Urinary bladder (tissue), 4 donors: ENCODE measurements at places on chromosomes 6 and 20. TPM values are rescaled to one million over a fixed set of nuclear protein-coding genes. Genes with fewer than 3 reads are reported as not detected.

The EXOC2 gene
- 11.8 TPM for polyA plus RNA-seq

The AFG1L gene
- polyA plus RNA-seq: 1.8 TPM

The GSTA2 gene
- polyA plus RNA-seq: not detected

The PKIB gene
- polyA plus RNA-seq: 0.60 TPM

The C6orf58 gene
- not detected for polyA plus RNA-seq

The OPRM1 gene
- polyA plus RNA-seq: 0.09 TPM

The TFAP2C gene
- polyA plus RNA-seq: 1.2 TPM

DNA sequence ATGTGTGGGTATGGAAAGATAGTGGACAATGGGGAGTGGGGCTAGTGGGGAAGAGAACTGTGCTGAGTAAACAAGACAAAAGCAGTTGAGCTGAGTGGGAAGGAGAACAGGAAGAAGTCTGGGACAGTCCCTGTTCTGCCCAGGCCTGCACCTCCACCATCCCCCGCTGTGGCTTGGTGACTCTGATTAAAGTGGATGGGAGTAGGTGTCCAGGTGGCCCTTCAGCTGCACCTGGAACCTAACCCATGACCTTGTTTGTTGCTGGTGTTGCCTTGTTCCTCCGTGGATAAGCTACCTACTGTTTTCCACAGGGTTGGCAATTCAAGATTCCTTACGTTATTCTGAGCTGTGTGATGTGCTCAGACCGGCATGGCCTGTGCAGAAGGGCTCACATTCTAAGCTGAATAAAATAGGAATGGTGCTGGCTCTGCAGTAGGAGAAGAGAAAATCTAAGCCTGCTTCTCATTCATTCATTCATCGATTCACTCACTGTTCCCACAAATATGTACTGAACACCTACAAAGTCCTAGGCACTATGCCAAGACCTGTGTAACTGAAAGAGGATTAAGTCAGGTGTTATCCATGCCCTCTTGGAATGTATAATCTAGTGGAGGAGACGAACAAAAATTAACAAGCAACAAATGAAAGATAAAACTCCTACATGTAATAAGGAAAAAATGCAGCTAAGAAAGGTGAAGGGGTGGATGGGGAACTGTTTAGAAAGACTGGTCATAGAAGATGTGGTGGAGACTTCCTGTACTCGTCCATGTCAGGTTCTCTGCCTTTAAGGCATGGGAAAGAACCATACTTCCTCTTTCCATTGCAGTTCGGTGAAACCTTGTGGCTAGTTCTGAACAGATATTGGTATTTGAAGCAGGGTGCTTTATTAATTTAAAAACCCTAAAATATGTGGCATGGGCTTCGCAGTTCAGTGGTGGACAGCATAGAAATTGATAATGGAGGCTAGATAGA, 10.1 kb upstream of the CALHM6 start:
- DNase-seq: no peak

- DNase-seq: no peak
Observed at GRCh38 chr20:59269411-59270025, 30.9 kb upstream of the EDN3 start.

- no peak for DNase-seq
Observed at GRCh38 chr6:47379328-47379727, 69.6 kb upstream of the TNFRSF21 start.

- no peak for DNase-seq
Observed at GRCh38 chr6:108581237-108581931, 20.7 kb downstream of the FOXO3 start.

GRCh38 chr20:31908424-31908823, 38.0 kb downstream of the TTLL9 start:
- no peak for DNase-seq

DNA sequence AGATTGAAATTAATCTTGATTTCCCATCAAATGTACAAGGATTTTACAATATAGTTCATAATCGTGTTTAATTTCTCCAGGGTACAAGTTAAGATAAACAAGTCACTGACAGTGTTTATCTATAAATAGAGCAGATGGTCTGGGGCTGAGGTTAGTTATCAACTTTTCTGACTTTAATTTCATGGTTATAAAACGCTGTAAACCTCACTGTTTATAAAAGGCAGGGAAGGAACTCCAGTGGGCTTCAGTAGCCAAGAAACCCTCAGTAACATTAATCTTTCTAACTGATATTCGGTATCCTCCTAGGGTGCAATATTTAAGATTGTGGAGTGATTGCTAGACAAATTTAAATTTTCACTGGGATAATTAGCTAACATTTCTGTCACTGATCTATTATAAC, 68.6 kb downstream of the GFRAL start:
- no peak for DNase-seq

DNA sequence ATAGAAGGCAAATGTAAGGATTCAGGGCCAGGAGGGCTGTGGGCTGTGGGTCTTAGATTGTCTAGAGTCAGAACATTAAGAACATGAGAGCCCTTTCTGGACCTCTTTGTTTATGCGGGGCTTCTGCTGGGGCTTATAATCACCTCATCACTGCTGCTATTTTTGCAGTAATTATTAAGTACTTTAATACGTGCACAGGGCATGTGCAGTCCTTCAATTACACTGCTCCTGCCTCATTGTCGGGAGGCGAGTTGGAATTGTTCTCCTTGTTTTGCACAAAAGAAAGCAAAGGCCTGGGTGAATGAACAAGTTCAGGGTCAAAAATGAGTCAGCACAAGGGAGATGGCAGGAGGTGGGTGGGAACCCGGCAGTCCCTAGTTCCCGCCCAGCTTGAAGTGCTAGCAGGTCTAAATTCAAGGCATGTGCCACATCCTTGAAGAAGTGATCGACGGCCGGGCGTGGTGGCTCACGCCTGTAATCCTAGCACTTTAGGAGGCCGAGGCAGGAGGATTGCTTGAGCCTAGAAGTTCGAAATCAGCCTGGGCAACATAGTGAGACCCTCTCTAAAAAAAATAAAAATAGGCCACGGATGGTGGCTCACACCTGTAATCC, 34.4 kb upstream of the PTPN1 start:
- no peak for DNase-seq

DNA sequence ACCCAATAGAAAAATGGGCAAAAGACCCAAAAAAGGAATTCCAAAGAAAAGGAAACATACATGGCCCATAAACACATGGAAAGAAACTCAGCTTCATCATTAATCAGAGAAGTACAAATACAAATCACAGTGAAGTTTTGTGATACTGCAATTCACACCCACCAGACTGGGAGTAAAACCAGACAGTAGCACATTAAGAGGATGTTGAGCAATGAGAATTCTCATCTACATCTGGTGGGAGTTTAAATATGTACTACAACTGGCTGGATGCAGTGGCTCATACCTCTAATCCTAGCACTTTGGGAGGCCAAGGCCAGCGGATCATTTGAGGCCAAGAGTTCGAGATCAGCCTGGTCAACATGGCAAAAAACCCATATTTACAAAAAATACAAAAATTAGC, 125.7 kb upstream of the PHACTR1 start:
- no peak for DNase-seq

- DNase-seq: no peak
Observed at GRCh38 chr6:119565893-119566292, 216.3 kb upstream of the MAN1A1 start.

- no peak for DNase-seq
Observed at GRCh38 chr6:373031-373430, 18.5 kb upstream of the IRF4 start.

GRCh38 chr6:159234102-159234553, 64.9 kb downstream of the FNDC1 start:
- no peak for DNase-seq

DNA sequence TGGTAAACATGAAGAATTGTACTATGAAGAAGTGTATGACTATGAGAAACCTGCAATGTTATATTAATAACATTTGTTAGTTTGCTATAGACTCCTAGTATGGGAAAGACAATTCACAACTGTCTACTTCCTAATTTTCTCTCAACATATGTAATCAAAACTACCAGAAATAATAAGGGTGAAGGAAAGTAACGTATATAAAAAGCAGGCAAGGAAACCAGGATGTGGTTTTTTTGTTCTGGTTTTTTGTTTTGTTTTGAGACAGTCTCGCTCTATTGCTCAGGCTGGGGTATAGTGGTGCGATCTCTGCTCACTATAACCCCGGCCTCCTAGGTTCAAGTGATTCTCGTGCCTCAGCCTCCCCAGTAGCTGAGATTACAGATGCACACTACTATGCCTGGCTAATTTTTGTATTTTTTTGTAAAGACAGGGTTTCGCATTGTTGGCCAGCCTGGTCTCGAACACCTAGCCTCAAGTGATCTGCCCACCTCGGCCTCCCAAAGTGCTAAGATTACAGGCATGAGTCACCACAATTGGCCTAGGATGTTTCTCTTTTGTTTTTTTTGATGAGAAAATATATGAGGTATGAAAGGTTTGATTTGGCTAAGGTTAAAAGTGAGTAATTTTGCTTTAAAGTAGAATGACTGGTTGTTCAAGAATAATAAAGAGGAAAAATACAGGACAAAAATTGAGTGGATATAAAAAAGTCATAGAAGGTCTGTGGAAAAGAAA, 83.1 kb downstream of the PTCHD4 start:
- DNase-seq: no peak

- no peak for DNase-seq
Observed at GRCh38 chr6:39217177-39217864, 12.0 kb downstream of the KCNK5 start.

- no peak for DNase-seq
Observed at GRCh38 chr6:11292091-11292490, 59.6 kb upstream of the NEDD9 start.

GRCh38 chr6:38688579-38689087, 14.3 kb downstream of the GLO1 start:
- DNase-seq: no peak

- no peak for DNase-seq
Observed at GRCh38 chr6:142055219-142055618, 77.5 kb upstream of the GJE1 start.

- DNase-seq: no peak
Observed at GRCh38 chr6:34423254-34423653, 2.6 kb downstream of the RPS10 start.

DNA sequence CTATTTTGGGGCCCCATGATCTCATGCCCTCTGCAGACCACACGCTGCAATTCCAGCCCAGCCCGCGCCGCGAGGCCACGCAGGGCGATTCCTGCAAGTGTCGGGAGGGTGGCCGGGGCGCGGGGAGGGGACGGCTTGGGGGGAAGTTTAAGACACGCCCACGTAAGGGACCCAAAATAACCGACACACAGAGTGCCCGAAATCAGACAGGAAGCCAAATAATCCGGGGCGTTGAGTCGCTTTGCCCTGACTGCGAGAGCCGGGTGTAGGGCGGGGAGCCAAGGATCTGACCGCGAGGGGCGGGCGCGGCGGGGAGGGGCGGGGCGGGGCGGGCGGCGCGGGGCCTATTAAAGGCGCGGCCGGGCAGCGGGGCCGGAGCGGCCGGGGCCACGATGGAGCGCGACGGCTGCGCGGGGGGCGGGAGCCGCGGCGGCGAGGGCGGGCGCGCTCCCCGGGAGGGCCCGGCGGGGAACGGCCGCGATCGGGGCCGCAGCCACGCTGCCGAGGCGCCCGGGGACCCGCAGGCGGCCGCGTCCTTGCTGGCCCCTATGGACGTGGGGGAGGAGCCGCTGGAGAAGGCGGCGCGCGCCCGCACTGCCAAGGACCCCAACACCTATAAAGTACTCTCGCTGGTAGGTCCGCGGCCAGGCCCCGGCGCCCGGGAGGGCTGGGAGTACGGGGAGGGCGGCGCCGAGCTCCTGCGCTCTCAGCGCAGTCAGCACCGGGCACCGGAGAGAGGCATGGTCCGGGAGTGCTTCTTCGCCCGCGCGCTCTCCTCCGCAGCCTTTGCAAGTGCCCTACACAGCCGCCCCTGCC, at the start of gene ENPP1:
Gene ENPP1, plus strand, starts transcription at position 377 of the 816 bp plus-strand sequence. Its CDS starts 16 bp downstream, at position 393.
- DNase-seq: peak; percentile 28

- DNase-seq: no peak
Observed at GRCh38 chr6:165791876-165792437, 128.9 kb upstream of the PDE10A start.

GRCh38 chr6:112618849-112619248, 271.7 kb downstream of the RFPL4B start:
- DNase-seq: no peak

DNA sequence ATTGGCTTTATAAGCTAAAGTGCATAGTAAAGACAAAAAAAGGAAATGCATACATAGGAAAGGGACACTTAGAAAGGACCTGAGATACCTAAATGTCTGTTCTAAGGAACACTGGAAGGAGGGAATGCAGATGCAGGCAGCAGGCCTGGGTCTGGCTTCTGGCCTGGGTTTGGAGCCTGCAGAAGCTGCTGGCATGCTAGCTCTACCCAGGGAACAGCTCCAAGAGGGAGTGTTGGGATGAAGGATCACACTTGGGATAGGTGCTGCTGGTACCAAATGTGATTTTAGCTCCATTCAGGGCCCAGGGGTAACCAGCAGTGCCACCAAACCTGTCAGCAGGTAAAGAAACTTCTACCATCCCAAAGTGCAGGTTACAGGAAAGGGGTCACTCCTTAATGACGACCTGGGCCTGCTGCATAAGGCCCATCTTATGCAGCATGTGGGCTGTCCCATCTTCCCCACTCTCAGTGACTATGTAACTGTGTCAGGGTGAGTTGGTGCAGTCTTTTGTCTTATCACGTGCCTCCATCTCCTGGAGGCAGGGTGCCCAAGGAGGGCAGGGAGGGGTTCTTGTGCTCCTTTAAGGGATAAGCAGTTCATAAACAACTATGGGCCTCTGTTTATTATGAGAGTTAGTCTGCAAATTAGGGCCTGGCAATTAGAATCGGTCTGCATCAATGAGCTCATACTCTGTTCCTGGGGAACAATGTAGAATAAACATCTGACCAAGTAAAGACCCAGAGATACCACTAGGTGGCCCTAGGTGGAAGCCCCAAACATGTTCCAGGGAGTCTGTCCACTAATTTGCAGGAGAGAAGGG, 26.9 kb downstream of the DDX27 start:
- DNase-seq: peak; percentile 7

DNA sequence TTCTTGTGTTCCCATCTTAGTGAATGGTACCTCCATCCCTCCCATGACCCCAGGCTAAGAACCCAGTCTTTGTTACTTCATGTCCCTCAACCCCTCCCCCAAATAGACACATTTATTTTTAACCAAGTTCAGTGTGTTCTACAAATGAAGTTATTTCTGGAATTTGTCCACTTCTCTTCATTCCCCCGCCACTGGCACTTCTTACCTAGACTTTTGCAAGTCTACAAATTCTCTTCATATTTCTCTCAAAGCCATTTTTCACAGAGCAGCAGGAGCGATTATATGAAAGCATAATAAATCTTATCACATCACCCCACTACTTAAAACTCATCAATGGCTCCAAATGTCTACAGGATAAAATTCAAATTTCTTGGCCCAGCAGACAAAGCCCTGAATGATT, 131.4 kb downstream of the BTBD9 start:
- DNase-seq: no peak

GRCh38 chr20:63060057-63060991, 53.6 kb upstream of the BHLHE23 start:
- no peak for DNase-seq
